NCI-H2107 (cell line): ENCODE measurements at places on chromosomes 3 and 15.

DNA sequence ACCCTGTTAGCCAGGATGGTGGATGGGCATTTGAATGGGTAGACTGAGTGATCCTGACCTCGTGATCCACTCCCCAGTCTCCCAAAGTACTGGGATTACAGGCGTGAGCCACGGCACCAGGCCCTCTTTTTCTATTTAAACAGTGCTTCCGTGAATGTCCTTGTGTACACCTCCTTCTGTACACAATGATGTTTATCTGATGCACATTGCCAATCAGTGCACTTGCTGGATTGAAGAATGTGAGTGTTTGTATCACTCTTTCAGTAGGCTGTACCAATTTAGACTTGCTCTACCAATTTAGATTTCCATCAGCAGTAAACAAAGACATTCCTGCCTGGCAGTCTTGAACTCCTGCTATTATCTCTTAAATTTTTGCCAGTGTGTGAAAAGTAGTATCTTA is 8.9 kb upstream of the ZNF619 start:
- DNase-seq = no peak

- DNase-seq = no peak
Observed at GRCh38 chr15:77187751-77188464, 117.0 kb upstream of the TSPAN3 start.

DNA sequence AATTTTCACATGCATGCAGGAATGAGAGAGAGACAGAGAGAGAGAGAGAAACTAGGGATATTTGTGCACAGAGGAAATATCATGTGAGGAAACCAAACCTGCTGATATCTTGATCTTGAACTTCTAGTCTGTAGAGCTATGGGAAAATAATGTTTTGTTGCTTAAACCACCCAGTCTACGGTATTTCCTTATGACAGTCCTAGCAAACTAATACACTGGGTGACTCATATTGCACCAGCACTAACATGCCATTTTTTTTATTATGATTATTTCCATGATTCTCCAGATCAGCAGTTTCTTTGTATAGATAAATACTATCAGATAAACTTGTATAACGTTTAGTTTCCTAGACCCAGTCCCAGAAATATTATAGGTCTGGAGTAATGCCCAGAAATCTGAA is 1259.0 kb downstream of the ZPLD1 start:
- no peak for DNase-seq

- no peak for DNase-seq
Observed at GRCh38 chr15:36066757-36067156, 512.7 kb upstream of the CDIN1 start.

GRCh38 chr3:102163818-102164154 is 271.0 kb upstream of the ZPLD1 start:
- no peak for DNase-seq

DNA sequence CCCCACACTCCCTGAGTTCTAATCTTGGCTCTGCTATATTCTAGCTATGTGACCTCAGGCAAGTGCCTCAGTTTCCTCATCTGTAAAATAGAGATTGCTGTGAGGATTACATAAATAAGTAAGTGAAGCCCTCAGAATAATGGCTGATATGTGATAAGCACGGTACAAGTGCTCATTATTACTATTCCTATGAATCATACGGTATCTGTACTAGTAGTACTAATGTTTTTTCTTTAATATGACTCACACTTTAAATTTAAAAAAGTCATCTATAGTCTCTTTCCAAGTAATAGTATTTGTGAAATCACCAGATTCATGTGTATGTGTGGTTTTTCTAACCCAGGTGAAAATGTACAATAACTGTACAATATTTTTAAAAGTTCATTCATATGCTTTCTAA is 58.7 kb downstream of the CLDN11 start:
- no peak for DNase-seq

DNA sequence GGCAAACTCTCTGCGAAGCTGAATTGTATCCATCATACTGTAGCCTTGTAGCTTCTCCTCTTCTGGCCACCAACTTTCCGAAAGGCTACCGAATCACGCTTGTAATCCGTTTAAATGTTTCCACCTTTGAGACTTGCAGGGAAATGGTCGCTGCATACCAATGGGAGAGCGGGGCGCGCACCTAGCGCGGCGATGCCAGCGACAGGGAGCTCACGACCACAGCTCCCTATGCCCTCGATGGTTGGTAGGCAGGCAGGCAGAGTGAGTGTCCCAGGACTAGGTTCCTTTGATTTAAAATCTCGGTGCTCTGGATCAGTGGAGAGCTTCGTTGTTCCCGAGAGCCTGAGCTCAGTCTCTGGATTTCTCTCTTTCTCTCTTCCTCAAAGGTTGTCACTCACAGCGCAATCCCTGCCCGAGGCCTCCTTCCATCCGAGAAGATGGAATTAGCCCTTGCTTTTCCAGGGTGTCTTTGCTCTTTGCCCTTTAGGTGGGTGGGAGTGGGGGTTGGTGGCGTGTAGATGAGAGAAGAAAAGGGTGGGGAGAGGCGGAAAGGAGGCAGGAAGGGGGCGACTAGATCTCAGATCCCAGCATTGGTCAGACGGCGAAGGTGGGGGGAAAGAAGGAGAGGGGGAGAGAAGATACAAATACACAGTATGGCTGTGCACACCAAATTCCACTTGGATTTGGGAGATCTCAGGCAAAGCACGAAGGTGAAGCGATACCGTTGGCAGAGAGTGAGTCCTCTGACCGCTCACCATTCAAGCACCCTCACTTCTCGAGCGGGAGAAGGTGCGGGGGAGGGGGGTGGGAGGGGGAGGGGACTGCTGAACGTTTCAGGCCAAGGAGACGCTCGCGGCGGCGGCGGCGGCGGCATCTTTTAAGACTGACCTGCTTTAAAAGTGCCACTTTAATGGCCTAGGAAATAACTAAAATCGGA is at the start of gene SLITRK3:
Gene SLITRK3, minus strand, starts transcription at position 745 of the 937 bp plus-strand sequence. CDS start 5,554 bp downstream, outside the sequence.
- DNase-seq = no peak

GRCh38 chr3:76010252-76010651 is 224.9 kb upstream of the ZNF717 start:
- DNase-seq = no peak

DNA sequence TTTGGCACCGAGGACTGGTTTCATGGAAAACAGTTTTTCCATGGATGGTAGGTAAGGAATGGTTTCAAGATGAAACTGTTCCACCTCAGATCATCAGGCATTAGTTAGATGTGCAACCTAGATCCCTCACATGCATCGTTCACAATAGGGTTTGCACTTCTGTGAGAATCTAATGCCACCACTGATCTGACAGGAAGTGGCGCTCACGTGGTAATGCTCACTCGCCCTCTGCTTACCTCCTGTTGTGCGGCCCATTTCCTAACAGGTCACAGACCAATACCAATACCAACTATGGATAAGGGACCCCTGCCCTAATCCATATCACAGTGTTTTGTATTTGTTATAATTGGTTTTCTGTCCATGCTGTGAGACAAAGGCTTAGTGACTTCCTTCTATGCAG is 58.9 kb downstream of the SLMAP start:
- no peak for DNase-seq

DNA sequence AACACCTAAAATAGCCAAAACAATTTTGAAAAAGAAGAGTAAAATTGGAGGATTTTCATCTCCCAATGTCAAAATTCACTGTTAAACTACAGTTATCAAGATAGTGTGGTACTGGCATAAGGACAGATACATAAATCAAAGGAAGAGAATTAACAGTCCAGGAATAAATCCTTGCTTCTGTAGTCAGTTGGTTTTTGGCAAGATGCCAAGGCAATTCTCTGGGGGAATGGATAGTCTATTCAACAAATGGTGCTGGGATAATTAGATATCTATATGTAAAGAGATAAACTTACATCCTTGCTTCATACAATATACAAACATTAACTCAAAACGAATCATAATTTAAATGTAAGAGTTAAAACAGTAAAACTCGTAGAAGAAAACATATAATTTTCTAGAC is 57.9 kb upstream of the SELENOK start:
- DNase-seq = no peak

DNA sequence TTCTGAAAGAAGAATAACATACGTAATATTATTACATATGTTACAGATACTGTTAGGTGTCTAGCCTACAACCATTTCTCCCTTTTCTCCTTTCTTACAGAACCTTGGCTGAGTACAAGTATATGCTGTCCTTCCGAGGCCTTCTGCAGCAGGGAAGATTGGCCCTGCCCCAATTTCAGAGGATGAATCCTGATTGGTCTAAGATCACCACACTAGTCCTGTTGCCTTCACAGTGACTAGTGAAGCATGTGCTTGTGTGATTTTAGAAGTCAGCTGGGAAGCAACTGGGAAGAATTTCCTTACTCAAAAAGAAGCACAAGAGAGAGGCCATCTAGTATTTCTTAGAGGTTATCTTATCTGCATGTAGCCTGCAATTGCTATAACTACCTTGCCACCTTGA is 30.6 kb upstream of the MECOM start:
- DNase-seq = no peak

DNA sequence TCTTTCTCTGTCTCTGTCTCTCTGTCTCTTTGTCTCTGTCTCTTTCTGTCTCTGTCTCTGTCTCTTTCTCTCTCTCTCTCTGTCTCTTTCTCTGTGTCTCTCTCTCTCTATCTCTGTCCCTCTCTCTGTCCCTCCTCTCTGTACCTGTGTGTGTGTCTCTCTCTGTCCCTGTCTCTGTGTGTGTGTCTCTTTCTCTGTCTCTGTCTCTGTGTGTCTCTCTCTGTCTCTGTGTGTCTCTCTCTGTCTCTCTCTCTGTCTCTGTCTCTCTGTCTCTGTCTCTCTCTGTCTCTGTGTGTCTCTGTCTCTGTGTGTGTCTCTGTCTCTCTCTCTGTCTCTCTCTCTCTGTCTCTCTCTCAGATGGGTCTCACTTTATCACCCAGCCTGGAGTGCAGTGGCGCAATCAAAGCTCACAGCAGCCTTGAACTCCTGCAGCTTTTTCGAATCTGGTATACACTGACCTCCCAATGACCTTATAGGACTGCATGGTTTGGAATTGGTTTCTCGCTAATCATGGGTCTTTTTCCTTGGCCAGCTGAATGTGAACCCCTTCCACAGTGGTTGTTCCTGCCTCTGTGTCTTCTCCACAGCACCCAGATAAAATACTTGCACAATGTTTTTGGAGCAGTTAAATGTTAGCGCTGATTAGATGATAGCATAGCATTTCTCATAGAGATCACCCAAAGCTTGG is 102.6 kb upstream of the KLHL25 start:
- no peak for DNase-seq

DNA sequence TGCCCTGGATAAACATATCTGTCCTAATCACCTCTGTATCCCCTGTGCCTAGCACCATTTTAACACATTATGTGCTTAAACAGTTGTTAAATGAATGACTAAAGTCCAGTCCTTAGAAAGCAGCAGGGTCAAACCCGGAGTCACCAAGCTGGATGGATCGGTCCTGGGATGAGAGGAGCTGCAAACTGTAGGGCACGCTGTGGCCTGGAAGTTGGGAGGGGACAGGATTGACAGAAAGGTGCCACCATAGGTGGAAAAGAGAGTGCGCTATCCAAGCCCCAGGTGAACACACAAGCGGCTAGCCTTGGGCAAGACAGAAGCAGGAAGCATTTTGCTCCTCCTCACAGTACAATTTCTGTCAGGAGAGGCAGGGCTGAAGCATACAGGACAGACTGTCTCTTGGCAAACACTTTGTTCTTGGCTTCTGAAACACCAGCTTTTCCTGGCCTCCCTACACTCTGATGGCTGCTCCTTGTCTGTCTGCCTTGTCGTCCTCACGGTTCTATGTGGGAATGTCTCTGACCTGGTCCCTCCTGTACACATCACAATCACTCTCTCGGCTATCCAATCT is 48.4 kb upstream of the KY start:
- DNase-seq = no peak

- DNase-seq = no peak
Observed at GRCh38 chr3:111369958-111370357, 172.0 kb upstream of the CD96 start.

- DNase-seq = no peak
Observed at GRCh38 chr15:46442901-46443590, 808.2 kb downstream of the SQOR start.

DNA sequence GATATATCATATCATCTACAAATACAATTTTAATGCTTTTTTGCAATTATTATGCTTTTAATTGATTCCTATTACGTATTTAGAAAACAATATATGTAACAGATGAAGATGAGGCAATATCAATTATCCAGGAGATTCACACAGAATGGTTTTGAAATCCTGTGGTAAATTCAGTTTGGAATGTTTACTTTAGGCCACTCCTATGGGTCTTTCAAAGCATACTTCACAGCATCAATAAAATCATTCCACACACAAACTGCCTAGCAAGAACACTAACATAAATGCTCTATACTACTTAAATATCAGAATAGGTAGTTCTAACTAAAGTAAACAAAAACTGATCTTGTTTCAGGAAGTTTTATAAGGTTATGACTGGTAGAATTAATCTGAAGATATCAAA is 90.5 kb downstream of the FAM227B start:
- DNase-seq = no peak

DNA sequence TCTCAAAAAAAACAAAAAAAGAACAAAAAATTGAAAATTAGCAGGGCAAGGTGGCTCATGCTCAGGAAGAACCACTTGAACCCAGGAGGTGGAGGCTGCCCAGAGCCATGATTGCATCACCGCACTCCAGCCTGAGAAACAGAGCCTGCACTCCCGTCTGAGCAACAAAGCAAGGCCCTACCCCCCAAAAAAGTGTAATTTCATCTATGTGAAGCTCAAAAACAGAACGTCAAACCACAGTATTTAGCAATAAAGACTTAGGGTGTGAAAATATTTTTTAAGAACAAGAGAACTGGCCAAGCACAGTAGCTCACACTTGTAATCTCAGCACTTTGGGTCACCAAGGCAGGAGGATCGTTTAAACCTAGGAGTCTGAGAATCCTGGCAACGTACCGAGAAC is 38.2 kb downstream of the STAG1 start:
- DNase-seq = no peak

DNA sequence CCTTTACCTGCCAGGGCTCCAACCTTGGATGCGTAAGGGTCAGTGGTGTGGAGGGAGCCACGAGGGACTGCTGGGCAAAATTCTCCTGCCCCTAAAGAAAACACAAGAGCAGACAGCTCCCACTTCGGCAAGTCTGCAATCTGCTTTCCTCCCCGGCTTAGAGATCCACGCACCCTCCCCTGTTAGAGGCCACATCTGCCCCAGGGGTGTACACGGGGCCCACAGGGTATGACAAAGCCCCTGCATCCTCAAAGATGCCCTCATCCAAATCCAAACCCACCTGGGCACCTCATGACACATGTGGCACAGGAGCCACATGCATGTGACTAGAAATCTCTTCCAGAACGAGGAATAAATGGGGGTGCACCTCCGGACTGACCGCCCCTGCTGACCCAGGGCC is 25.5 kb downstream of the ZXDC start:
- no peak for DNase-seq

GRCh38 chr3:168284728-168285127 is 189.0 kb upstream of the GOLIM4 start:
- no peak for DNase-seq

- DNase-seq = no peak
Observed at GRCh38 chr15:57677204-57677603, 29.3 kb upstream of the POLR2M start.
